ENCODE measurements at places on chromosomes 2 and 18. TPM values are rescaled to one million over a fixed set of nuclear protein-coding genes. Genes with fewer than 3 reads are reported as not detected.

Gene FSIP2
- polyA plus RNA-seq = 1.1 TPM

DNA sequence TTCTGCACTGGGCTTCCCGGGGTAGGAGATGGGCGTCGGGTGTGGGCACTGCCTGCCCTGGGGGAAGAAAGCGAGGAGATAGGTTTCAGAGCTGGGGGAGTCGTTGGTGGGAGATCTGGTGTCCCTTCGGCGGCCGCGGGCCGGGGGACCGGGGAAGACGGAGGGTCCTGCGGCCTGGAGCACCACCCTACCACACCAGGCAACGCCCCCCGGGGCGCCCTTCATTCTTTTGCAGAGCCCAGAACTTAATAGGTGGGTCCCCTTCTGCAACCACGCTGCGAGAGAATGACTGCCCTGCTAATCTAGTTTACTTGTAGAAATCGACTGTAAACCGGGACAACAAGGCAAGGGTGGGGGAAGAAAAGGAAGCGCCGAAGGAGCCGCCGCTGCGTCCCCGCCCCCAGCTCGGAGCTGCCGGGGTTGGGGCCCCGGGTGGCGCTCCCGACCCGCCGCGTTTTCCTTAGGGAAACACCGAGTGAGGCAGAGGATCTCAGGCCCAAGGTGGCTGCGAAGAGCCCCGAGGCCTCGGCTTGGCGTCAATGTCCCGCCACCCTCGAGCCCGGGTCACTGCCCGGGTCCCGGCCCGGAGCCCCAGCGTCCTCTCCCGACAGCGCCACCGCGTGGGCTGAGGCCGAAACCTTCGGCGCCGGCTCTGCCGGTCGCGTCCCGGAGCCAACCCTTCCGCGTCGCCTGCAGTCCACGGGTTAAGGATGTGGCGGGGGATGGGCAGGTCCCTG lies 5.4 kb upstream of the SATB2 start:
- peak; percentile 69 for DNase-seq

DNA sequence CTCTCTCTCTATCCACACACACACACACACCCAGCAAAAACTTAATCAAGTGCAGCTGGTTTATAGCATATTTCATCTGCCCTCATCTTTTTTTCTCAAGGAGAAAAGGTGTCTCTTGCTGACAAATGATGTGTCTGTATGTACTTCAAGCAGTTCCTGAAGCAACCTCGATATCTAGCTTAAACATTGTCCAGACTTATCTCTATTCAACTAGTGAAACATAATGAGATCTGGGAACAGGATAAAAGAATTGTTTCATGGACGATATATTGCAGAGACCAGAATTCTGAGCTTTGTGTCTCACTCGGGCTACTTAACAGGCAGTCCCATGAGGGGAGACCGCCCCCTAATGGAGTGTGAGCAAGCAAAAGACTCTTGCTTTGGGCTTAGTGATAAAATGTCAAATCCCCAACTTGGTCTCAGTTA lies 929.2 kb upstream of the SOX11 start:
- DNase-seq = peak; percentile 38

GRCh38 chr2:95007822-95008221 lies 17.7 kb upstream of the MAL start:
- no peak for DNase-seq

DNA sequence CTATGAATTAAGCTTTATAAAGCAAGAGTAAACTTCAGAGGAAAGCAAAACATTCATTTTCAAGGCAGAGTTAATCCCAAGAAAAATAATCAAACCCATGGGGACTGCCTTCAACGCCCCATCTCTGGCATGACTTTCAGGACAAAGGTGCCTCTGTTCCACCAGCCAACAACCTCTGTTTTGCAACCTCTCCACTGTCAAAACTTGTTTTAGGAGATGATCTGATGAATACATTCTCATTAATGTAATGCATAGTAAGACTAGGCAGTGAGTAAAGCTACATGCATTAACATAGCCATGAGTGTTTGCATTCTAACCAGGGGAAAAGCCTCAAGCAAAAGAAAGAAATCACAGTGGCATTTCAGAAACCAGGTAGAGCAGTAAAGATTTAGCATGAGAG lies 357.0 kb downstream of the FBXO15 start:
- no peak for DNase-seq

DNA sequence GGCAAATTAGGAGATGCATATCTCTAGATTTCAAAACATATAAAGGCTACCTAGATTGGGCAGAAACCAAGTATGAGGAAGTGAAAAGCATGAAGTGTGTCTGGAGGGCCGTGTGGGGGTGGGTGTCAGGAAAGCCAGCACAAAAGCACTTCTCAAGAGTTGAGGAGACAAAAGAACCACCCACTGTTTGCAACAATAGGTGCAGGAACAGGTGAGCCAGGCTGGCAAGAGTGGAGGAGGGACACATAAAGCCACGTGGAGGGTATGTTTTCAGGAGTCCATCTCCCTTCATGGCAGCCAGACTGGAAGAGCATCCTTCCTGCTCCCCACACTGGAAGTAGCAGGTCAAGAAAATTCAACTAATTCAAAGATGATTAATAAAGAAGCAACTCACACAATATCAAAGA lies 96.4 kb downstream of the CERS6 start:
- DNase-seq = no peak

DNA sequence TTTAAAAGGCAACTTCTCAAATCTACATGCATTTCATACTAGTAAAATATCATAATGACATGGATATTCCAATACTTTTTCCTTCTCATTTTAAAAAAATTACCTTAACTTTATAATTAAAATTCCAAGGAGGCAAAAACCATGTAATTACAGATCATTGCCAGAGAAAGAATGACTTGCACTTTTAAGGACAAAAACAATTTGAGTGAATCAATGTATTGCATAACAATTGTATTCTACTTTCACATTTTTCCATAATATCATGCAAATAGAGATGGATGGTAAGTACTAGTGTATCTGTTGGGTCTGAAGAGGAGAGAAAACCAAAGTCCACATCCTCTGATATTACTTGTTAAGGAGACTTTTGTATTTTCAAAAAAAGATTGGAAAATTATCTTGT lies 89.5 kb upstream of the NCK2 start:
- DNase-seq = no peak

GRCh38 chr2:60285626-60286316 lies 267.7 kb downstream of the BCL11A start:
- no peak for DNase-seq

DNA sequence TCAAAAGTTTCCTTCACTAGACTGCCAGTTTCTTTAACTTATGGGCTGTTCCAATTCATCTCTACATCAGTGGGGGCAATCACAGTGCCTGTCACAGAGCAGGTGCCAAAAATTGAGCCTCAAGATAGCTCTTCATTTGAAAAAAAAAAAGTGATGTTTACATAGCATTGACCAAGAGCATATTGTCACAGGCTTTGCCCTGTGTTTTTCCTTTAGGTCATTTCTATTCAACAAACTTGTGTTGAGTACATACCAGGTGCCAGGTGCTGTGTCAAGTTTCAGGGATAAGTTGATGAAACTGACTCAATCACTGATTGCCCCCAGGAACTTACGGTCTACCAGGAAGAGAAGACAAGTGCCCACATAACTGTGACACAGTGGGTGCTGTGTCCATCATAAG lies 22.2 kb upstream of the NT5C1B start:
- DNase-seq = no peak

Gene TUBA3E
- polyA plus RNA-seq = not detected

Gene PTPRN
- polyA plus RNA-seq = 0.12 TPM

Gene TXNDC2
- polyA plus RNA-seq = 0.12 TPM

- DNase-seq = no peak
Measured at GRCh38 chr2:122859260-122859659, 1103.8 kb downstream of the TSN start.

GRCh38 chr18:12306752-12307700 lies 1.0 kb upstream of the TUBB6 start:
- DNase-seq = peak; percentile 79

- no peak for DNase-seq
Measured at GRCh38 chr2:172783165-172783898, 47.7 kb downstream of the RAPGEF4 start.

DNA sequence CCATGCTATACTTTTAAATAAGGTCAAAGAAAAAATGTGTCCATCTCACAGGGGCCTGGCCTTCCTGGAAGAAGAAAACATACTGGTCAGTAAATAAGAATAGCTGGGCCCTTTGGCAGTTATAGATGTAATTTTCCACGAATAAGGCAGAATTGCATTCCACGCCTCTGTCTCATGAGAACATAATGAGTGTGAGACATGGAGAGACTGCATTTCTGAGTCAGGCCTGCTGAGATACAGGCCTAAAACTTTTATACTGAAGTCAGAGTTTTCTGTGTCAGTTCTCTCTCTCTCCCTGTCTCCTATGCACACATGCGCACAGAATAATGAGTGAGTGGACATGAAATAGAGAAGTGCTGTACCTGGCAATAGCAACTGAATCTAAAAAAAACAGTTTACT lies 20.4 kb upstream of the IL1R1 start:
- peak; percentile 51 for DNase-seq

Gene CD8B2
- polyA plus RNA-seq = not detected

DNA sequence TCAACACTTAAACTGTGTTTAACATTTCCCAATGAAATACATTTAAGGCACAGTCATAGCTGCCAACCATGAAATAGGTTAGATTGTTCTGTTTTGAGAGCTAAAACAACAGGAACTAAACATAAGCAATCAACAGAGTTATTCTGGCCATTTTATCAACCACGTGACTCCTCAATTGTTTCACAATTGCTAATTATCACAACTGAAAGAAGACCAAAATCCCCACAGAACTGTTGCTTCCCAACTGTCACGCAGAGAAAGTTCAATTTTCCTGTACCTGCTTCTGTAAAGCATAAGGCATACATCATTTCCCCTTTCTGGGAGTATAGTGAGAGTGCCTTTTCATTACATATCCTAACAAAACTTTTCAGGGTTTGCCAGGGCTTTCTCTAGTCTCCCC lies 248.6 kb downstream of the EPHA4 start:
- DNase-seq = no peak

Gene TIA1
- 181 TPM for polyA plus RNA-seq

GRCh38 chr2:148903294-148903693 lies 28.3 kb downstream of the KIF5C start:
- DNase-seq = no peak

- no peak for DNase-seq
Measured at GRCh38 chr18:79374408-79375171, 21.1 kb upstream of the NFATC1 start.

Gene SLC9A2
- polyA plus RNA-seq = 1.9 TPM

Gene C1QL2
- polyA plus RNA-seq = not detected

- DNase-seq = no peak
Measured at GRCh38 chr2:54626884-54627283, 96.6 kb upstream of the EML6 start.

DNA sequence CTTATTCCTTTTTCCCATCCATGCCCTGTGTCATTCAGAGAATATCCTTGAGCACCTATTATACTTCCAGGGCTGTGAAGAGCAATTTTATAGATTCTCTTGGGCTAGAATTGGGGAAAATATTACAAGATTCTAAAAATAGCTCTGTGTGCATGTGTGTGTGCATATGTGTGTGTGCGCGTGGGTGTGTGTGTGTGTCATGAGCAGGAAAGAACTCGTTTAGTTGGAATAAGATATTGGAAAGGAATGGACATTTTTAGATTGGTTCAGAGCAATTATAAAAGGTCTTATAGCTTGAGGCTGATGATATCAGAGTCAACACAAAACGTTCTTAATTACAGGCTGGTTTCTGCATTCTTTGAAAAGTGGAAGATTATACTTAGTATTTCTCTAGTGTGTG lies 212.1 kb upstream of the COPS8 start:
- DNase-seq = no peak

GRCh38 chr18:56001576-56001975 lies 413.6 kb upstream of the TCF4 start:
- no peak for DNase-seq

GRCh38 chr2:20650393-20650876 lies 463 bp downstream of the HS1BP3 start:
- no peak for DNase-seq

Gene EHBP1
- 24.5 TPM for polyA plus RNA-seq

DNA sequence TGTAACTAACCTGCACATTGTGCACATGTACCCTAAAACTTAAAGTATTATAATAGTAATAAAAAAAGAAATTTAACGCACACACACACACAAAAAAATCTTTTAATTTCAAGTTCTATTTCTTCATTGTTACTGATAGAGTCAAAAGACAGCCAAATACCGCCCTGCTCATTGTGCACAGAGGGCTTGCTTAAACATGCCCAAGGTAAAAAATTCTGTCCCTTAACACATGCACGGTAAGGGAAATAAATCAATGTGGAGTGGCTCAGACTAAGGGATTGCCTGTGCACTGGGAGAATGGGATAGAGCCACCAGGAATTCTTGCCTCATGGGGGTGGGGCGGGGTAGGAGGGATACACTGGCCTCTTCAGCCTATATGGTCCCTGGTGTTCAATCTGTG lies 468.0 kb downstream of the NUP35 start:
- DNase-seq = no peak

GRCh38 chr2:240292035-240292574 lies 143.4 kb upstream of the GPC1 start:
- no peak for DNase-seq

GRCh38 chr18:54277899-54278298 lies 8.6 kb downstream of the POLI start:
- no peak for DNase-seq

DNA sequence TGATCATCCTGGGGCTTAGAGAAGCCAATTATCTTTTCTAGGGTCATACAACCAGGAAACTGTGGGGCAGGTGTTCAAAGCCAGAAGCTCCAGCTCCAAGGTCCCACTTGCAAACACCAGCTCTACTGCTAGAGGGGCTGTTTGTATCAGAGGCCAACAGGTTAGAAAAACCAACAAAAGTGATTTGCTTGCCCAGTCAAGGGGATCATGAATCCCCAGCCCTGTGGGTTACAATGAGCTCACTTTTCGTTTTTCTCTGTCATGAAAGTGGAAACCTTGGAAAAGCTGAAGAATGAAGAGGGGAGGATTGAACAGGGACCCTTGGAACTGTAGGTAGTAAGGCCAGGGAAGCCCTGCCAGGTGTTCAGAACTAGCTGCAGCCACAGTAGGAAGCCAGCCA lies 119.2 kb downstream of the SPP2 start:
- DNase-seq = no peak

- no peak for DNase-seq
Measured at GRCh38 chr2:96113951-96114350, 2.4 kb downstream of the ADRA2B start.

Gene PLCD4
- polyA plus RNA-seq = 61.5 TPM

DNA sequence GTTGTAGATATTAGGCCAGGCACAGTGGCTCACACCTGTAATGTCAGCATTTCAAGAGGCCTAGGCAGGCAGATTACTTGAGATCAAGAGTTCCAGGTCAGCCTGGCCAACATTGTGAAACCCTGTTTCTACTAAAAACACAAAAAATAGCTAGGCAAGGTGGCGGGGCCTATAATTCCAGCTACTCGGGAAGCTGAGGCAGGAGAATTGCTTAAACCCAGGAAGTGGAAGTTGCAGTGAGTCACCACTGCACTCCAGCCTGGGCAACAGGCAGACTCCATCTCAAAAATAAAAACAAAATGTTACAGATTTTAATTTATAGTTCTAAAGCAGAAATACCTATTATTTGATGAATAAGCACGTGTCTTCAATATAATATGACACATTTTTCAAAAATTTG lies 65.6 kb upstream of the UBXN4 start:
- no peak for DNase-seq

Gene NCKAP1
- polyA plus RNA-seq = 81.7 TPM

Data from hindlimb muscle (tissue), 1 donor.